ENCODE measurements at places on chromosomes 12 and 14.

DNA sequence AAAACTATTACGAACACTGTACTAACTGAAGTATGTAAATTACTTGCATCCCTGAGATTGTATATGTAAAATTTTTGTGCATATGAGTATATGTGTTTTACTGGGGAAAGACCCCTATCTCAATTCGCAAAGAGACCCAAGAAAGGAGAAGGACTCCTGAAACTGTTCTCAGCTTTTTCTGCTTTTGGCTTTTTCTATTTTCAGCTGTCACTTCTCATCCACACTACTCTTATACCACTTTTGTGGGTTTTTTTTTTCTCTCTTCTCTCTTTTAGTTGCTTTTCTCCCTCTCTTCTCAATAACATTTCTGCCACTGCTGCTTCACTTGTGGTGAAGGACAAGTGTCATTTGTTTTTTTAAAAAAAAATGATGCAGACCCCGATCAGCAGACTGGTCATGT is 39.8 kb downstream of the NIN start:
- DNase-seq, result no peak

GRCh38 chr12:48329199-48329939 is 21.4 kb downstream of the ZNF641 start:
- no peak for DNase-seq

- peak; percentile 5 for DNase-seq
Measured at GRCh38 chr14:71403656-71404055, 496.4 kb downstream of the PCNX1 start.

DNA sequence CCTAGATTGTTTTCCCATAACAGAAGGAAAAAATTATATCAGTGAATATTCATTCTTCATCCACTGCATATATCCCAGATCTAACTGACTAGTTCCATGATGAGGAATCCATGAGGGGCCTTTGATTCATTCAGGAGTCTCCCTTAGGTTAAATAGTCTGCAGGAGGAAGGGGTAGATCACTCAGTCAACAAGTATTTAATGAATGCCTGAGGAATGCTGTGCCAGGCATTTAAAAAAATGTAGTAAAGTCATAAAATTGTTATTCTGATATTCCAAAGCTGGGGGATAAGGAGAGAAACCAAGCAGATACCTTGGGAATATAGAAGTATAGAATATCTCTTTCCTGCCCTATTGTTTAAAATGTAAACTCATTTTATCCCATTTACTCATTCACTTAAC is 216.2 kb upstream of the CAND1 start:
- no peak for DNase-seq

DNA sequence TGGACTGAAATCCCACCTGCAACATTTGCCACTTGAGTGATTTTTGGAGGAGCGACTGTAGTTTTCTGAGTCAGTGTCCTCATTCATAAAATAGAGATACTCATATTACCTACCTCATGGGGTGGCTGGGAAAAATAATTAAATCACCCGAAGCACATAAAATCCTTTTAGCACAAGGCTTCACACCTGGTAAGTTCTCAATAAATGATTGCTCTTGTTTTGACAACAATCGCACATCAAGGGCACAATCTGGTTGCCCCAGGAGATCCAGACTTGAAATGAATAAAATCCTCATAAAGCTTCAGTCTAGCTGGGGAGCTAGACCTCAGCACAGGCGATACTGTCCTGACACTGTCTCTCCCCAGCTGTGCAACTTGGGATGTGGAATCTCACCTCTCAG is 76.0 kb upstream of the CCDC60 start:
- DNase-seq, result no peak

DNA sequence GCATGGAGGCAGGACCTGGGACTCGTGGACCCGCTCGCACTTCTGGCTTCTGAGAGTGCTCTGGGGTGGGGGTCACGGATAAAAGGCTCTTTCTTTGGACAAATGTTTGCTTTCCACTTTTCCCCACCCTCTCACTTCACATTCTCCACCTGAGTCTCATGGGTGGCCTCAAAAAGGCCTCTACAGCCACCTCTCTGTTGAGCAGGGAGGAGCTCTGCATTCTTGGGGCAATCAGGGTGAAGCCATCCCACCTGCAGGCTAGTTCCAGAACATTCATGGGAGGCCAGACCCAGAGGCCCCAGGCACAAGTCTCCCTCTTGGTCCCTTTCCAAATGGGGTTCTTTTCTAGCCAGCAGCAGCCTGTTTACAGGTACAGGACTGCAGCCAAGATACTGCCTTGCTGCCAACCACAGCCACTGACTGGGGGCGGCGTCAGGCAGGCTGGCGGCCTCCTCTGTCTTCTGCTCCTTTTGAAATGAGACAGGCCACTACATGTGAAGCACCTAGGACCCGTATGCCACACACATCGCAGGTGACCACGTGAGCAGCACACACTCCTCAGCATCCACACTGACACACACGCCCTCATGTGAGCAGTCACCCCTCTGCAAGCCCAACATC is 18.2 kb upstream of the CEBPE start:
- no peak for DNase-seq

- no peak for DNase-seq
Measured at GRCh38 chr14:33335366-33335765, 396.7 kb downstream of the NPAS3 start.

DNA sequence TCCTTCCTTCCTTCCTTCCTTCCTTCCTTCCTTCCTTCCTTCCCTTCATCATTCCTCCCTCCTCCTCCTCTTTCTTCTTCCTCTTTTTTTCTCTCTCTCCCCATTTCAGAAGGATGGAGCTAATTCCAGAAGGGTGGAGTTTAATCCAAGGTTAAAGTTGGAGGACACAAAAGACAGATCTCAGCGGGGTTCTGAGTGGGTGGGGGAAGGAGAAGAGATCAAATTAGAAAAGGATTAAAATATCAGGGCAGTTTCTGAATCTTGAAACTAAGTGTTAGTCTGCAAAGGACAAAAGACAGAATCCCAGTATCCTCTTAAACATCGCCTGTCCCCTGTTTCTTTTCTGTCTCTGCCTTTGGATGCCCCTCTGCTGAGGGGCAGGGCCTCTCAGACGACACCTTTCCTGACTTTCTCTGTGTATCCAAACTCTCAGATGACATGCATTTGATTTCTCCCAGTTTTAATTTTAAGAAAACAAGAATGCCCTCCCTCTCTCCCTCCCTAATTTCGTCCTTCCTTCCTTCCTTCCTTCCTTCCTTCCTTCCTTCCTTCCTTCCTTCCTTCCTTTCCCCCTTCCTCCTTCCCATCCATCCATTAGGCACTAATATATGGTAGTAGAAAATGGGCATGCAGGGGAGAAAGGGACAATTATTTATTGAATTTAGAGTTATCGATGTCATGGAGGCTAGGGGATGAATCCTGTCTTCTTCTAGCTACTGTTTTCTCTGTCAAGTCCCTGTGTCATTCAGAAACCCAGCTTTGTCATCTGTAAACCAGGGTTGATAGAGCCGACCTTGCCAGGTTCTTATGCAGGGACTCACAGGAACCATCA is 269.1 kb downstream of the VRK1 start:
- DNase-seq, result no peak

- peak; percentile 23 for DNase-seq
Measured at GRCh38 chr14:54730156-54730961, 163.4 kb downstream of the SAMD4A start.

DNA sequence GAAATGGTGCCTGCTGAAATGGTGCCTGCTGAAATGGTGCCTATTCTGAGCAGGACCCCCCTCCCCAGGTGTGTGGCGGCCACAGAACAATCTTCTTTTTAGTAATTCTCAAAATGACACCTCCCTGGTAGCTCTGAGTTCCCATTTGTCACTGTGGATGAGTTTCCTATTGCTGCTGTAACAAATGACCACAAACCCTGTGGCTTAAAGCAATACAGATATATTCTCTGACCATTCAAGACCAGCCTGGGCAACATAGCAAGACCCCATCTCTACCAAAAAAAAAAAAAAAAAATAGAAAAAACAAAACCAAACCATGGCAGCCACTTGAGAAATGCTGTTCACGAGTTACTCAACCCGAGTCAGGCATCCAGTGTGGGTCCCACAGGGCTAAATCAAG is 7.9 kb downstream of the ACADS start:
- no peak for DNase-seq

- no peak for DNase-seq
Measured at GRCh38 chr14:33711811-33712216, 239.1 kb downstream of the EGLN3 start.

All from stimulated activated CD4-positive, alpha-beta T cell treated with anti-CD3 and anti-CD28 coated beads, Interleukin-2, amount 100 ng/mL, for 24 hours (primary cell).